Activated T-cell treated with anti-CD3 and anti-CD28 coated beads, Interleukin-2, amount 50 U/mL, for 72 hours (primary cell): ENCODE measurements at places on chromosomes 2 and 18. TPM values are rescaled to one million over a fixed set of nuclear protein-coding genes. Genes with fewer than 3 reads are reported as not detected.

SLC8A1 gene
- total RNA-seq, result 0.58 TPM

ESCO1 gene
- 23.0 TPM for total RNA-seq

- DNase-seq, result no peak
Measured at GRCh38 chr18:66616523-66616983, 12.7 kb upstream of the CDH19 start.

GRCh38 chr2:61268249-61268648 lies 106.3 kb downstream of the C2orf74 start:
- DNase-seq, result no peak

DNA sequence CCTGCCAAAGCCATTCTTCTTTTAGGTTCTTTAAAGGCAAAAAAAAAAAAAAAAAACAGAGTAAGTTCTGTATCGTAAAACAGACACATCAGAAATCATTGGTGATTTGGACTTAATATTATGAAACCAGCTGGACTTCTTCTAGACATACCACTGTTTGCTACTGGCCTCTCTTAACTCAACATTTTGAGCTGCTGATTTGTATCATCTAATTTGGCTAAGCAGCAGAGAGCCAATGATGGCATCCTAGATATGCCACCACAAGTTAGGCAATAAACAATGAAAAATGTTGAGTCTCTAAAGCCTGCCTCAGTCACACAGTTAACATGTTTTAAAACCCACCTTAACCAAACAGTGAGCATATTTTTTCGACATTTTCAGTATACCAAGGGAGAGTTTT lies 1034.3 kb upstream of the NXPH2 start:
- DNase-seq, result no peak

- DNase-seq, result no peak
Measured at GRCh38 chr2:140085674-140086073, 1305.5 kb upstream of the NXPH2 start.

DNA sequence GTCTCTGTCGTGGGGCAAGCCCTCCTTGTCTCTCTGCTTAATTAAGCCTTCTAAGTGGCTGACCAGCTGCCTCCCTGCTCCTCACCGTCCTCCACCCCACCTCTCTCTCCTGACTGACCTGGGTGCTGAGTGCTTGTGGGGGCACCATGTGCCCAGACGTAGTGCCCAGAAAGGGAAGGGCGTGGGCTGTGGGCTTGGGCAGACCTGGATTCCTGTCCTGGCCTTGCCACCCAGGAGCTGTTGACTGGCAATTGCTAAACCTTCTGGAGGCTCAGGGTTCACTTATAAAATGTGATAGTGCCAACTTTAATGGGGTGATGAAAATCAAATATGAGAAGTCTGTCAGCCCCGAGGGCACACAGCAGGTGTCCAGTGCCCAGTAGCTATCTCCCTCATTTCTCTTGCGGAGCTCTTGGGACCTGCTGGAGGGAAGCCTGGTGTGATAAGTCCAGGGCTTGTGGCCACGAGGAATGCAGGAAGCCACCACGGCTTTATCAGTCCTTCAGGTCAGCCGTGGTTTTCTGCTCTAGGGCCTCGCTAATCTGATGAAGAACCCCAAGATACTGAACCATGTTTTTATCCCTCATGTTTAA lies 22.0 kb upstream of the INHBB start:
- DNase-seq, result no peak

GRCh38 chr2:147482916-147483669 lies 361.7 kb upstream of the ACVR2A start:
- DNase-seq, result no peak
